Foreskin keratinocyte (primary cell): ENCODE measurements at places on chromosomes 4 and X. TPM values are rescaled to one million over a fixed set of nuclear protein-coding genes. Genes with fewer than 3 reads are reported as not detected.

GRCh38 chr4:71266090-71266794 is 72.6 kb upstream of the SLC4A4 start:
- no peak for DNase-seq

- DNase-seq: no peak
Measured at GRCh38 chr4:186095406-186095805, 9.1 kb upstream of the FAM149A start.

GRCh38 chrX:148457279-148457678 is 43.1 kb upstream of the AFF2 start:
- no peak for DNase-seq

GRCh38 chr4:40621592-40622512 is 7.8 kb downstream of the RBM47 start:
- peak; percentile 92 for DNase-seq

DNA sequence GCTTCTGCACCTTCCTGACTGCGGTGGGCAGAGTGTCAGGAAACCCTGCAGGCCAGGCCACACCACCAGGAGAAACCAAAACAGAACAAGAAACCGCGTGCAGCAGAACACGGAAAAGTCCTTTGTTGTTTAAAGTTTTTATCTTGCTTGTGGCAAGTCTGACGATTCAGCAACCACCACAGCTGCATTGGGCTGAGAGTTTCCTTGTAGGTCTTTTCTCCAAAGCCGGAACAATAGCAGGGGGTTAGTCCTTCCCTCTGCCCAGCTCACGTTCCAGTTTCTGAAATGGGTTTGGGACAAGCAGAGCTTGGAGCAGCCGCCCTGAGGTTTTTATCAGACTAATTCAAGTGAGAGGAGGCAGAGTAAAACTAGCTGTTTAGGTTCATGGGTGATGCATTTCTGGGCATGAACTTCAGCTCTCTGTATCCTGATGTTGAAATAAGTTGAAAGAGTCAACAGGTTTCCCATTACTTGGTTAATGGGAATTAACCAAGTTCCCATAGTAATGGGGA is 216.9 kb downstream of the PTTG2 start:
- no peak for DNase-seq

- no peak for DNase-seq
Measured at GRCh38 chr4:133102043-133102442, 47.1 kb upstream of the PCDH10 start.

GRCh38 chrX:41707218-41707617 is 16.8 kb upstream of the GPR82 start:
- DNase-seq: no peak

DNA sequence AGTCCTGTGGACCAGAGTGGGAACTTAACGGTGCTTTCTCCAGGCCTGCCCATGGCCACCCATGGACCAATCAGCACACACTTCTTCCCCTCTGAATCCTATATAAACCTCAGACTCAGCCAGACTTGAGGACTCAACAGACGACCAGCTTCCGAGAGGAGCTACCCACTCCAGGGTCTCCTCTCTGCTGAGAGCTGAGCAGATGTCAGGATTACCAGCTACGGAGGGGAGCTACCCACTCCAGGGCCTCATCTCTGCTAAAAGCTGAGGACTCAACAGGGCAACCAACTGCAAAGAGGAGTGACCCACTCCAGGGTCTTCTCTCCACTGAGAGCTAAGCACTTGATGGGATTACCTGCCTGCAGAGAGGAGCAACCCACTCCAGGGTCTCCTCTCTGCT is 80.0 kb upstream of the DDX60 start:
- DNase-seq: no peak

DNA sequence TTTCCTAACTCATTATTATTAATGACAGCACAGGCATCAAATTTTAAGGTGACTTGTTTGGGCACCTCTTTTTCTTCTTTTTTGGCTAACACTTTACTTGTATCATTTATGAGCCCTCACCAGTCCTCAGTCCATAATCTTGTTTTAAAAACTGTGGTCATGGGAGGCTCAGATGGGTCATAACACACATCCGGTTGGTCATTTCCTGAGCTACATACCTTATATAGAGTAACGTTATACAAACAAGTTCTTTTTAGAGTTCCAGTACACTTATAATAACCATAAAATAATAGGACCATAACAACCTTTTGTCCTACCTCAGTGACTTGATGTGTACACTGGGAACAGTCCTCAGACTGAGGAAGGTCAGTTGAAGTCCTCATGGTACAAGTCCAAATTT is 21.1 kb upstream of the PLS3 start:
- DNase-seq: no peak

DNA sequence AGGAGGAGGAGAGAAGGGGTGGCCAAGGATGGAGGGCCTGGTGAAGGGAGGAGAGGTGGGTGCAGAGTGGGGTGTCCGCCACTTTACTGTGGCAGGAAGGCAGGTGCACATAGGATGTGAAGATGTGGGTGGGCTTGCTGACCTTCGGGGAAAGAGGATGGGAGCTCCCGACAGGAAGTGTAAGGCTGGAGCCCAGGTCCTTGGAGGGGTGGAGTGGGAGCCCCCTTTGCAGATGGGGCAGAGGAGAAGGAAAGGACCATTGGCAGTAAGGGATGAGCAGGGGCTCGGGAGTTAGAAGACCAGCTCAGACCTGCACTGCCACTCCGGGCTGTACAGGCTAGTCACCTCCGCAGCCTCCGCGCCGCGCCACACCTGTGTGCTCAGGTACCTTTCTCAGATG is 89.5 kb downstream of the EVC start:
- no peak for DNase-seq

DNA sequence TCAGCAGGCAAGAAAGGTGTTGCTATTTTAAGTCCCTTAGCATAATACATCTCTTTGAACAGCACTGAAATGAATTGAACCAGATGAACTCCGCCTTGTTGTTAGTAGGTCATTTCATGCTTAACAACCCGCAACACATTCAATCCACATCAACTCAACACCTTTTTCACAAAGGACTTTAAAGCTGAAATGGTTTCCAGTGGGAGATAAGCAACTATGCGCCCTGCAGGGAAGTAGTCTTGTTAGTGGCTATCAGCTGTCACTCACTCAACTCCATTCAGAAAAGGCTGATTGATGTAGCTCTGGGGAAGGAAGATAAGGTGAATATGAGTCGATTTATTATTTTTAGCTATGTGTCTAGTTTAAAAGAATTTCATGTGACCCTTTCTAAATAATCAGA is 46.0 kb downstream of the ATP8A1 start:
- DNase-seq: no peak

GRCh38 chr4:67880866-67881610 is 2.8 kb downstream of the TMPRSS11D start:
- peak; percentile 38 for DNase-seq

- no peak for DNase-seq
Measured at GRCh38 chrX:129125122-129125914, 398.0 kb downstream of the SMARCA1 start.

DNA sequence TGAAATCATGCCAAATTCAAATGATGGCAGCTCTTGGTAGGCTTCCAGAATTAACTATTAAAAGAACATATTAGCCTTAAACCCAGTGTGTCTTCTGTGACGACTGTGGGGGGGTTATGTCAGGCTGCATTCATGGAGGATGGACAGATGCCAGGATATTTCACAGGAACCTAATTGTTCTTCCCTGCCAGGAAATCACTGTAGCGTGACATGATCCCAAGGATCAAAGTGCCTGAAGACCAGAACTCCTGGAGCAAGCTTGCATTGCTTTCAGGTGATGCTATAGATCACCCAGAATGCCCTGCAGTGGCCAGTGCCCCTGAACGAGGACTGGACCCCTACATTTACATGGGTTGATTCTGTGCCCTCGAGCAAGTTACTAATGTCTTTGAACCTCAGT is 1093.0 kb upstream of the TENM3 start:
- no peak for DNase-seq

DNA sequence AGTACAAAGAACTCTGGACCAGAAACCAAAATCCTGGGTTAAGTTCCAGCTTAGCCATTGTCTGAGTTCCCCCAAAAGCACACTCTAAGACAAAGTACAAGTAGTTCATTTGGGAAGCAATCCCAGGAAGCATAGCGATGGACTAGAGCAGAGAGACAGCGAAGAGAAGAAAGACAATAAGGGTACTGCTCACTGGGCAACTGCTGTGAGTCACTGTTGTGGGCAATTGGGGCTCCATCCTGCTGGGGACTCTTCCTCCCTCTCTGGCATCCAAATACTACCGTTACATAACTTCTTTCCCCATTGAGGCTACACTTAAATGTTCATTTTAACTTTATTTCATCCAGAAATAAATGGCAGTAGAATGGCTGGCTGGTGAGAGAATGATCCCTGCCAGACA is 14.1 kb downstream of the SRPX start:
- DNase-seq: no peak

DNA sequence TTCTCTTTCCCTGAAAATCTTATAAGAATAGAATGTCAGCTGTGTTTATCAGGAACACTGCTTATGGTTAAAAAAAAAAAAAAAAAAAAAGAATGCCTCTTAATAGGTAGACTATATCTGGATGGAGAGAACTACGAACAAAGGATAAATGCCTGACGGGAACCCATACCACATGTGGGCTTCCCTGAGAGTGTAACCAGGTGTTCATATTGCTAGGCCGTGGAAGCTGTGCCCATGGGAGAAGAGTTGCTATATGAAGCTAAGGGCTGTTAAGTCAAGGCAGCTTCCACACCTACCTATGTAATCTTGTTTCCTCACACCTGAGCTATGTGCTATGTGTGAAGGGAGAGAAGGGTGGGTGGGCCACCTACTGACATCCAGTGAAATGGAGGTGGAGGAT is 27.3 kb downstream of the TMEM184C start:
- DNase-seq: no peak

GRCh38 chr4:54741202-54741601 is 83.4 kb downstream of the KIT start:
- no peak for DNase-seq

GRCh38 chrX:105167233-105167632 is 53.3 kb downstream of the TEX13A start:
- peak; percentile 74 for DNase-seq

DNA sequence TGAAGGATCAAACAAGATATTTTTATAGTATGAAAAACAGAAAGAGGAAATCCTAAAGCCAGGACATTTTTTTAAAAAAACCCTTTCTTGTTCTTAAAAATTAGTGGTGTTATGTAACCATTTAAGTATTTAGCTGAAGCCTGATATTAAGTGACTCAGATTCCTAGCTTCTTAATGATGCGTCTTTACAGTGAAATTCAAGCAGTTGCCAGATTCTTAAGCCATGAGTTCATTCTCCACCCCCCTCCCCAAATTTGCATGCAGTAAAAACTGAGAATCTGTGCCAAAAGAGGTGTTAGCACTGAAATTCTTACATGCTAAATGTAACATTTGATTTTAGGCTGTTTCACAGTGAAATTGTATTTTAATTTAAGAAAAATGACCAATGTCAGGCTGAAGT is 180.8 kb downstream of the RAPGEF2 start:
- DNase-seq: peak; percentile 78

GRCh38 chr4:7753271-7753670 is 186.4 kb downstream of the AFAP1 start:
- peak; percentile 84 for DNase-seq

Gene SATL1
- 0.01 TPM in 1 of 2 replicates, not detected in the other for polyA plus RNA-seq

Gene TLR3
- 1.1 and 1.3 TPM in 2 replicates for polyA plus RNA-seq

Gene F8A2
- not detected in 2 replicates for polyA plus RNA-seq

Gene GIMD1
- not detected in 2 replicates for polyA plus RNA-seq

Gene KIAA1210
- not detected in 2 replicates for polyA plus RNA-seq

Gene SH3TC1
- 11.2 and 16.7 TPM in 2 replicates for polyA plus RNA-seq

Gene AMBN
- not detected in 2 replicates for polyA plus RNA-seq

Gene KIF4A
- 8.4 and 12.7 TPM in 2 replicates for polyA plus RNA-seq

Gene HTN1
- not detected in 2 replicates for polyA plus RNA-seq

Gene STK32B
- 4.5 and 5.0 TPM in 2 replicates for polyA plus RNA-seq

Gene CLNK
- polyA plus RNA-seq: not detected in 2 replicates

Gene DCAF8L2
- not detected in 2 replicates for polyA plus RNA-seq

Gene PDGFC
- polyA plus RNA-seq: 13.9 and 14.2 TPM in 2 replicates

Gene BMPR1B
- 0.02 and 0.06 TPM in 2 replicates for polyA plus RNA-seq

Gene CCKAR
- polyA plus RNA-seq: not detected in 2 replicates

Gene MAGEE1
- 1.9 and 2.5 TPM in 2 replicates for polyA plus RNA-seq
